ENCODE measurements at places on chromosomes 5 and 9.

DNA sequence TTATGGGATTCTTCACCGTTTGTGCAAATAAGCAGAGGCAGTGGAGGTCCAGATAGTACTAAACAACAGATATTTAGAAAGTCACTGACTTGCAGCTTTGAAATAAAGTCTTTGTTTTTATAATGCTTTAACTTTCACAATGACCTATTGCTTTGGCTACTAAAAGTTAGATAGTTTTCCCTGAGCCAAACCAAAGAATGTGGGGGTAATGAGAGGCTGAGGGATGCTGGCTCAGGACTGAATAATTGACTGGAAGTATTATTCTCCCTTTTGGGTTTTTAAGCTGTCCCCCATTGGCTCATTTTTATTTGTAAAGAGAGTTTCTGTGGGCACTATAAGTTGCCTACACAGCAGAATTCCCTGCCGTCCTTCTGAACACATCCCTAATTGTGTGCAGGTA is 99.2 kb upstream of the ACTBL2 start:
- no peak for DNase-seq

GRCh38 chr5:16628376-16628775 is 11.6 kb upstream of the RETREG1 start:
- no peak for DNase-seq

- no peak for DNase-seq
Observed at GRCh38 chr5:39394946-39395345, 29.8 kb downstream of the DAB2 start.

GRCh38 chr9:16003785-16004184 is 450.9 kb downstream of the CCDC171 start:
- no peak for DNase-seq

- DNase-seq: no peak
Observed at GRCh38 chr5:153222936-153223335, 267.5 kb upstream of the GRIA1 start.

GRCh38 chr5:157729858-157730257 is 1.4 kb upstream of the THG1L start:
- DNase-seq: no peak

GRCh38 chr5:79753877-79754645 is 64.4 kb downstream of the CMYA5 start:
- no peak for DNase-seq

GRCh38 chr5:65394087-65394486 is 87.6 kb downstream of the ADAMTS6 start:
- no peak for DNase-seq

DNA sequence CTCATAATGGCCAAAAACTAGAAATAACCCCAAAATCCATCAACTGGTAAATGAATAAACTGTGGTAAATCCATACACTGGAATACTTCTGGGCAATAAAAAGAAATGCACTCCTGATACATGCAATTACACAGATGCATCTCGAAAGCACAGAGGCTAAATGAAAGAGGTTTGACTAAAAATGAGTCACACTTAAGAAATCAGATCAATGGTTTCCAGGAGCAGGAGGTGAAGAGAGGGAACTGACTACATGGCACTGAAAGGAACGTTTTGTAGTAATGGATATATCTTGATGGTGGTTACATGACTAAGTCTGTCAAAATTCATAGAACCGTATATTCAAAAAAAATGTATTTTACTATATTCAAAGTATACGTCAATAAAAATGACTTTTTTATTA is 42.4 kb downstream of the STRBP start:
- DNase-seq: no peak

DNA sequence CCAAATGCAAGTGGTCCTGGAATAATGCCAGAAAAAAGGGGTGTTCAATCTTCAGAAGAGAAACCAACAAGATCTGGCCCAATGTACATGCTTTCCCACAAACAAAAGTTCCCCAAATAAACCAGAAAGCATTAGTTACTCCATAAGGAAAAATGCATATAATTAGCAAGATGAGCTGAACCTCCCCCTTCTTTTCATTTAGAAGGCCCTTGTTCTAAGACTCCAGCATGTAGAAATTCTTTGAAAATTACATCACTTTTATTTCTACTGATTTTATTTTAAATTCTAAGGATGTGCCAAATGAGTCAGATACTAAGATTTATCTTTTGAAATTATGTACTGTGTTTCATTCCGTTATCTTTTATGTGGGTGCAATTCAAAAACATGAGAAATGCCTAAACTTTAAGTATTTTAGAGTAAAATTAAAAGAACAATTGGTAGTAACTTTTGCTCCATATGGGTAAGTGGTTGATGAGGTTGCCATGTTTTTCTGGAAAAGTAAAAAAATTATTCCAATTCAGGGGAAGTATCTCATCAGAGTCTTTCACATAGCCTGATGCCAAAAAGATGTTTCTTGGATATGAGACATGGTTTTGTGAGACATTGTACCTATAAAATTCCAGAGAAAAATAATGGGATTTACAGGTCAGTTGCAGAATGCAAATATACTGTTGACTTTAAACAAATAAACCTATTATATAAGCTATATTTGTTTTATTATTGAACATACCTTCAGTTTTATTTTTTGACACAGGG is 106.5 kb upstream of the CCDC112 start:
- no peak for DNase-seq

GRCh38 chr5:60633341-60633740 is 66.6 kb downstream of the DEPDC1B start:
- DNase-seq: no peak

DNA sequence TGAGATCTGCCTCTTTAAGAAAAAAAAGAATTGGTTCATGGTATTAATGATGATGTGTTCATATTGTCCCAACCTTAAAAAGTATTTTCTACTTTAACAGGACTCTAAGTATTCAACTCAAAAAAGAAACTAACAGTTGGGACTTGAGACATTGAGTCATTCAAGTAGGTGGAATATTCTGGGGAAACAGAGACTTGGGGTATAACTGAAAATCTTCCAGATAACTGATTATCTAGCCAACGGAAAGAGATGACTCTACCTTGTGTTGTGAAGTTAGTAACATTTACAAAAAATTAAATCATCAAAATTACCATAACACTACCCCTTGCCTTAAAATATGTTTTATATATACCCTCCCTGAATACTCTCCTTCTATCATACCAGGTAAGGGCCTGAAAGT is 19.1 kb downstream of the OXCT1 start:
- DNase-seq: no peak

DNA sequence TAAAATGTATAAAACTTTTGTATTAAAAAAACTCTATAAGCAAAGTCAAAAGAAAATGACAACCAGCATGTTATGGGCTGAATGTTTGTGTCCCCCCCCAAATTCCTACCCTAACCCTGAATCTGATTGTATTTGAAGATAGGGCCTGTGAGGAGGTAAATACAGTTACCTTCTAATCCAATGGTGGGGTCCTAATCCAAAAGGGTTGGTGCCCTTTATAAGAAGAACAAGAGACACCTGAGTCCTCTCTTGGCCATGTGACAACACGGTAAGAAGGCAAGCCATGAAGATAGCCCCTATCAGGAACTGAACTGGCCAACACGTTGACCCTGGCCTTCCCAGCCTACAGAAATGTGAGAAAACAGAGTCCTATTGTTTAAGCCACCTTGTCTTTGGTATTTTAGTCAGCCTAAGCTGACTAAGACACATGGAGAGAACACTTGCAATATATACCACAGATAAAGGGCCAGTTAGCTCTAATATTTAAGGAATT is 49.7 kb upstream of the AKNA start:
- DNase-seq: no peak

All from NCI-H2029 (cell line).